SK-N-MC (cell line): ENCODE measurements at places on chromosomes 6 and 20.

GRCh38 chr6:135906542-135906941 lies 55.0 kb downstream of the PDE7B start:
- no peak for DNase-seq

DNA sequence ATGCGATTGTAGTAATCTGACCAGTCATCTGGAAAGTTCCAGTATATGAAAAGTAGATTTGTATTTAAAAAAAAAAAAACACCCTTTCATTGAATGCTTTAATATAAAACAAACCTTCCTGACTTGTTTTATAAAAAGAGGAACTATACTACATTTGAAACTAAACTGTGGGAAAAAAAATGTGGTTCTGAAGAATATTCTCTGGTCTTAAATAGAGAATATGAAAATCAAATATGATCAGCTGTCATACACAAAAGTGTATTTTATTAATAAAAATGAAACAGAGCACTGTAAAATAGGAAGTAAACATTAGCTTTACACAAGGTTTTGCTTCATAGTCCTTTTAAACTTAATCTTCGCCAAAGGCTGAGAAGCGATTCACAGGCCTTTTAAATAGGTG lies 25.3 kb upstream of the CD83 start:
- DNase-seq: no peak

DNA sequence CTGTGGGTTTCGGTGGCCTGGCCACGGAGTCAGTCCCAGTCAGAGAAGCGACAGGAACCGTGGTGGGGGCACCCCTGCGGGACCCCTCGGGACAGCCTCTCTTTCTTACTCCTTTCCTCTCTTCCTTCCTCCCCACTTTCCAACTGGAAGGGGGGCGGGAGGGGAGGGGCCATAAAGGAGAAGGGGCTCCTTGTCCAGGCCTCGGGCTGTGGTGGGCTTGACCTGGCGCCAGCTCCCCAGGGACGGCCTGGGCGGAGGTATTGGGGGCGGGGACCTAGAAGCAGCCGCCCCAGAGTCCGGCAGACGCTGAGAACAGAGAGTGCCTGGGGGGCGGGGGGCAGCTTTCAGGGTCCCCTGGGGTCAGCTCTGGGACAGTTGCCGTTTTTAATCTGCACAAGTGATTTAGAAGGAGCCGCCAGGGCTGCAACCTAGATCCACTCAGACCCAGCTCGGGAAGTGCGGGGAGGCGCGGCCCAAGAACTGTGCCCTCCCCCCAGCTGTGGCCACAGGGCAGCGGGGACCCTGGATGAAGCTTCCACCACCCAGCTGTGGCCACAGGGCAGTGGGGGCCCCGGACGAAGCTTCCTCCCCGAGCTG lies 6.4 kb upstream of the ABHD16B start:
- no peak for DNase-seq

GRCh38 chr6:30998785-30999184 lies 11.5 kb upstream of the MUC22 start:
- DNase-seq: no peak

- no peak for DNase-seq
Observed at GRCh38 chr20:43911066-43911465, 3.6 kb upstream of the TOX2 start.

- no peak for DNase-seq
Observed at GRCh38 chr20:48175261-48175660, 390.0 kb upstream of the SULF2 start.
